ENCODE measurements at places on chromosomes 7 and 10.

DNA sequence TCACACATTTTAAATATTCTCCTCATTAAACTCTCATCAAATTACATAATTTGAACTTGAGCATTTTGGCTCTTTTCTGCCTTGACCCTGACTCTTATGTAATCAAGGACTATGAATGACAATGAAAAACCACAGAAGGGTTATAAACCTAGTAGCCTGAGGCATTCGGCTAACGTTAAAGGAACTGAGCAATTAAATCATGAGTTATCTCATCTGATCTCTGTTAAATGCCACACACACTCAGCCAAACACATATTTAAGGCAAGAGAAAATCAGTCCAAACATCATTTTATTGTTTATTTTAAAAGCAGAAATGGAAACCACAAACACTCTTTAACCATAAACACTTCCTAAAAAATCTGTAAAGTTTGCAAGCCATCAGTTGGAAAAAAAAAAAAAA lies 204.3 kb downstream of the DGKI start:
- DNase-seq: no peak

DNA sequence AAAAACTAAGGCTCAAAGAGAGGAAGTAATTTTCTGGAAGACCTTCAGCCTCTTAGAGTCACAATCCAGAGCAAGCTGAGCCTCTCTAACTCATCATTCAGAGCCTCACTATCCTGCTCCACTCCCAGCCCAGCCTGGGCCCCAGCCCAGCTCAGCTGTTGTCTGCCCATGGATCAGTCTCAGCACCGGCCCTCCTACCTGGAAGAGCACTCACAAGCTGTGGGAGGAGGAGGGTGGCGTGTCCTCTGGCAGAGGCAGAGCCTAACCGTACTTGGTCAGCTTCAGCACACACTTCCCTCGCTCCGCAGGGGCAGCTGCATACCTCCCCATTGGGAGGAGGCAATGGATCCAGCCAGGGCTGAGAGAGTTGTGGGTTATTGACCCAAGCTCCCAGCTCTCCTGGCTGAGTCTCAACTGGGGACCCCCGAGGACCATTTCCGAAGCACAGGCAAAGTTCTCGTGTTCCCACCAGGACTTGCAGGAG lies 66.7 kb upstream of the GPR26 start:
- no peak for DNase-seq

GRCh38 chr10:629186-629998 lies 60.1 kb downstream of the DIP2C start:
- DNase-seq: no peak

DNA sequence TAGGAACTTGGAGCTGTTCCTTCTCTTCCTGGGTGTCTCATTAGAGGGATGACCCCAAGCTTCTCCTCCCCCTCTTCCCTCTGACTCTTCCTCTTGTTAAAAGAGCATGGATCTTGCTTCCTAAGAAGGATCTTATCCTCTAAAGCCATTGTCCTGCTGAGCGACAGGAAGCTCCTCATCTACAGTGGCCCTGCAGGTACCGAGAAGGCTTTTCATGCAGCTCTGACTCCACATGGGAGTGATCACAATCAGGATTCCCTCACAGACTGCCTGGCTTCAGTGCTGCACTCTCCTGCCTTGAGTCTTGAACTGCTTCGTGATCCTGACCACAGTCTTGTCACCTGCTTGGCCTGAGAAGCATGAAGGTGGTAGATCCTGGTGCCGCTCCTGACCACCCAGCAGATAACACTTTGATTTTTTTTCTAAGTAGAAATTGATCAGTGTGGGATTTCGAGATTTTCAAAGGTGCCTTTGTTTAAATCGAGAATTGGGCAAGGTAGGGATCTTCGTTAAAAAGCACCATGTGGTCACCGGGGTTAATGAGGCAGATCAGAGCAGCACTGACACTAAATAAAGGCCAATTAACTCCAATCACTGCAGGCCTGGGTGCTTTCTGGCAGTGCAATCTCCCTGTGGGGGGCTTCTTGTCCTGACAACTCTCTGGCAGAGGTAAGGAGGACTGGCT lies 376.4 kb downstream of the NRG3 start:
- no peak for DNase-seq

DNA sequence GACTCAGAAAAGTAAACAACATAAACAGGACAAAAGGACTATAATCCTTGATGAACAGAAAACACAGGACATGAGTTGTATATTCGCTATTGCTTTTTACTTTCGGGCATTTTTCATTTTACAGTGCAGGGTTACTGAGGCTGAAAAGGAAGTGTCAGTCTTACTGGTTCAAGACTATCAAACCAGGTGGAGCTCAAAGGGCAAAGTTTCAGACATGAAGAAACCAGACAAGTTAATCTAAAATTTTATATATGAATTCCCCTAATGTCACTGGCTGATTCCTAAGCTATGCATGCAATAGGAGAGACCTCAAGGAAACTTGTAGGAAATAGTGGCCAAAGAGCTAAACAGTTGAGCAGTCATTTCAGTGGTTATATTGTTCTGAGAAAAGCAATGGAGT lies 11.4 kb downstream of the TCAF1 start:
- DNase-seq: no peak

GRCh38 chr7:137585591-137585990 lies 242.1 kb upstream of the PTN start:
- no peak for DNase-seq

DNA sequence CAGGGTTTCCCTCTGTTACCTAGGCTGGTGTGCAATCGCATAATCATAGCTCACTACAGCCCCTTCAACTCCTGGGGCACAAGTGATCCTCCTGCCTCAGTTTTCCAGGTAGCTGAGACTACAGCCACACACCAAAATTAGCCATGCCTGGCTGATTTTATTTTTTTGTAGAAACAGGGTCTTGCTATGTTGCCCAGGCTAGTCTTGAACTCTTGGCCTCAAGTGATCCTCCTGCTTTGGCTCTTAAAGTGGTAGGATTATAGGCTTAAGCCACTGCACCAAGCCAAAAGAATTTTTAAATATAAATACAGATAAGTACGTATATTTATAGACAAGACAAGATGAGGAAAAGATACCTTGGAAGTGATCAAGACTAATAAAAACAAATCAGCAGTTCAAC lies 116.9 kb downstream of the NRBF2 start:
- no peak for DNase-seq

DNA sequence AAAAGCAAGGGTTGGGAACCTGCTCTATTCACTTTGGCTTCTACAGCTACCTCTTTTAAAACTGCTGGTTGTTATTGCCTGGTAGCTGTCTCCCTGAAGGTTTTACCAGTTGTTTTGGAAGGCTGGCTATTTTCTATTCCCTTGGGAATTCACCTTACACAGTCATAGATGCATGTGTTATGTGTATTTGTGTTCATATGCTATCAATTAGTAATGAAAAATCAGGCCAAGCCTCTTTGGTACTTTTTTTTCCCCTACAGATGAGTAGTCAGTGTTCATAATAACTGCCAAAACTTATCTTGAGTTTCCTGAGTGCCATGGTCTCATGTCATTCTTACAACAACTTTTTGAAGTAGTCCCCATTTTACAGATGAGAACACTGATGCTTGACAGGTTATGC lies 738.0 kb upstream of the GALNT17 start:
- no peak for DNase-seq

DNA sequence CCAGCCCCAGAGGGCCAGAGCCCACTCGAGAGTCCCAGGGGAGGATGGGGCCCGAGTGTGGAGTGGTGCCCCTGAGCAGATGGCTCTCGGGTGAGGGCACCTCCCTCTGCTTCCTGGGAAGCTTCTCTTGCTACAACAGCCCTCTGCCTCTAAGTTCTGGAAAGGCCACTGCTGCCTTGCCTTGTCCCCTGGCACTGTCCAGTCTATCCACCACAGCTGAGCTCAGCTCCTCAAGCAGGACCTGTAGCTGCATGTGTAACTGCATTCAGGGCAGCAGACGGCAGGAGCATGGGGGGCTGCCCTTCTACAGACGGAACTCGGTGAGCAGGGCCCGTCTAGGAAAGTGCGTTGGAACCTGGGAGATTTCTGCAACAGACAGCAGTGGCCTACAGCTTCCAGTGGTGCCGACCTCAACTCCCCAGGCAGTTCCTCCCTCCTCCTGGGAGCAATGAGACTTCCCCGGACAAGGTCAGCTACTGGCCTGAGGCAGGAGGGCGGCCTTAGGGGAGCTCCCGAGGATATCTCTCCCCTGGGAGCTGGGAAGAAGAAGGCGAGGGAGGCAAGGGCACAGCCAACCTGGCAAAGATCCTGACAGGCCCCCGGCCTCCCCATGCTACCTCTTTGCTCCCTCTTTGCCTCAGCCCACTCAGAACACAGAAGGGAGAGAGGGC lies 88.5 kb downstream of the DLG5 start:
- no peak for DNase-seq

GRCh38 chr10:51585742-51586141 lies 113.7 kb downstream of the CSTF2T start:
- DNase-seq: no peak

DNA sequence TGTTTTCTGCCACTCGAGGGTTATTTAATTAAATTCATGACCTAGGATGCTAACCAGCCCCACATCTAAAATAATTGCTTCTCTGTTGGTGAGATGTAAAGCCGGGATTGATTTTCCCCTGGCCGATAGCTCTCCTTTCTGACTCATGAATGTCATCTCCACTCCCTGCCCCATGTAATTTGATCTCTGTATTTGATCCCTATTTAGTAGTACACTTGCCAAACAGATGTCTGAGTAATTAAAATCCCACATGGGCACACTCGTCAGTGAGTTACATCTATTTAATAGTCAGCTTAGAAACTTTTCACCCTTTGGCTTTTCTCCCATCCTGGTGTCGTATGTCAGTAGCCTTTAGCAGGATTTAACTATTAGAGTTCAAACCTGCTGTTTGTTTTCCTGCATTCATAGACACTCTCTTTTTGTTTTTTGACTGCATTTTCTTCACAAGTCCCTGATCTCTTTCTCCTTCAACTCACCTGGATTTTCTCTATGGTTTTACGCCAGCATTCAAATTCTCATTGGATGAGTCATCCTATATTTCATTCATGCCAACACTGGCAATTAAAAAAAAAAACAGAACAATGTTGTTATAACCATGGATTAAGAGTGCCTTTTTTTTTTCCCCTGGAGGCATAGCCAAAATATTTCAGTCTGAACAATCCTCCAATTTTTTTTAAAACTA lies 82.7 kb downstream of the SPAG6 start:
- DNase-seq: no peak

DNA sequence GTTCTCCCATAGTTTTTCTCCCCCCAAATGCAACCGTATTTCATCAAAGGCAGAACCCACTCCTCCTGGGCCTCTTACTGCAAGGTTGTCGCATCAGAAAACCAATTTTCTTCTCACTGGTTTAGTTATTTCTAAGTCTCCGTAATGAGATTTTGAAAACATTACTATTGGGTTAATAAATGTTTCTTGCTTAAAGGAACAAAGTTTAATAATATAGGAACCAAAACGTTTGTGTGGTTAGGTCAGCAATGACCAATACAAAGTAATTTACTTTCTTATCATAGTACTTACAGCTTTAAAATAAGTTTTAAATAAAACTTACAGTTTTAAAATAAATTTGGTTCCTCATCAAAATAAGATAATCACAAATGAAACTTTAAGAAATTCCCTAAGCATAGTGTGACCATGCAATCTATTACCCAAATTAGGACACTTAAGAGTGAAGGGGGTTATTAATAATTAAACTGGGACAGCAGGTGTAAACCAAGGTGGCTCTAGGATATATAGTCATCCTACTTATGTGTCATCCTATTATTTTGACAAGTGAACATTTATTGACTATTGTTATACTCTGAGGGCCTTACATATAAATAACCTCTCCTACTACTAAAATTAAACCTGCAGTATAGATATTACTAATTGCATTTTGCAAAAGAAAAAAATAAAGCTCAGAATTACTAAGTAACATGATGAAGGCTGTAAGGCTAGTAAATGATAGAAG lies 415.4 kb upstream of the LRRN3 start:
- no peak for DNase-seq

GRCh38 chr7:99837649-99838361 lies 10.0 kb downstream of the CYP3A43 start:
- DNase-seq: no peak

DNA sequence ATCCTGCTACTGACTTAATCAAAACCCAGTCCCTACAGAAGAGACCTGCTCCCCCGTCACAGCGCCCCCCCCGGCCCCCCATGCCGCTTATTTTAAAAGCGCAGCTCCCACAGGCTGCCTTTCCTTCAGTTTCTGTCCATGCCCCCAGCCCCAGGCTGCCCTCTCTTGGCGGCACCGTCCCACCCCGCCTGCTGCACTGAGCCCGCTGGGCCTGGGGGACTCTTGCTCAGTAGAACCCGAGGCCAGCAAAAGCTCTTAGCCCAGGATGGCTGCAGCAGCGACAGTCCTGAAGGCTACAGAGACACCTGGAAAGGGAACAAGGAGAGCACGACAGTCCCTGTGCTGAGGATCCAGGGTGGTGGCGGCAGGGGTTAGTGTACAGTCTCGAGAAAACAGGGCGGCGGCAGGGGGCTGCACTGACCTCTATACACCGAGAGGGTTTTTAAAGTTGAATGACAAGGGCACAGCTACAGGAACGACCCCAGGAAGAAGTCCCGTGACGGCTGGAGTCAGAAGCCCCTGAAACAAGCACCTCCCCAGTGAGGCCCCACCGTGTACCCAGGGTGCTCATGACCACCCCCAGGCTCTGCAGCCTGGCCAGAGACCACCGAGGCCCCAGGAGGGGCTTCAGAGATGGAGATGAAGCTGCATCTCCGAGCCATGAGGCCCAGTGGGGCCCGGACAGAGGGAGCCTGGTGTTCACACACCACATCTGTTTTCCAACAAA lies 54.4 kb downstream of the ZRANB1 start:
- DNase-seq: no peak

GRCh38 chr10:3774814-3775695 lies 10.0 kb downstream of the KLF6 start:
- no peak for DNase-seq

DNA sequence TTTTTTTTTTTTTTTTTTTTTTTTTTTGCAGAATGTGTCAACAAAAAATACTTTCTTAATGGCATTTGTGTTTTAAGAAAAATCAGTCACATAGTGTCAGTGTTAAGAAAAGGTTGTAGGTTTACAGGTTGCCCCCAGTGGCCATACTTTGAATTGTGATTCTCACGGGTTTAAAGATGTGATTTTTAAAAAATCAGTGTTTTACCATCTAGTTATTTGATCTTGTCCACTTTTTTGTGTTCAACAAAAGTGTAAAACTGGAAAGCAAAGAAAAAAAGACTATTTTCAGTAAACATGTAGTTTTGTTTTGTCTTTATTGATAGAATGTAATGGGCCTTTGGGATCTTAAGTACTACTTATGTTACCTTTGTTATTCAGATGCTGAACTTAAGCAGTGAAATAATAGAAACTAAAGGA lies 25.7 kb downstream of the SUV39H2 start:
- no peak for DNase-seq

DNA sequence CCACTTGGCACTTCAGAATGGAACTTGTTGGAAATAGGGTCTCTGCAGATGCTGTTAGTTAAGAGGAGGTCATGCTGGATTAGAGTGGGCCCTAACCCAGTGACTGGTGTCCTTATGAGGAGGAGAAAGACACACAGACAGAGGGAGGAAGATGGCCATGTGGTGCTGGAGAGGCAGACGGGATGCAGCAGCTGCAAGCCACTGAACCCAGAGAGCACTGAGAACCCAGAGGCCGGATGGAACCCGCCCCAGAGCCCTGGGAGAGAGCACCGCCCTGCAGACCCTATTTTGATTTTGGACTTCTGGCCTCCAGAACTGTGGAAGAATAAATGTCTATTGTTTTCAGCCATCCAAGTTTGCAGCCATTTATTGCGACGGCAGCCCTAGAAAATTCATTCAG lies 58.0 kb upstream of the EBF3 start:
- DNase-seq: no peak

GRCh38 chr7:159031750-159032149 lies 112.9 kb downstream of the VIPR2 start:
- no peak for DNase-seq

GRCh38 chr7:80444811-80445210 lies 67.1 kb downstream of the GNAT3 start:
- no peak for DNase-seq

All from activated CD8-positive, alpha-beta memory T cell treated with anti-CD3 and anti-CD28 coated beads for 1 hour (primary cell).